H1 (cell line): ENCODE measurements at places on chromosomes 12 and 14.

GRCh38 chr14:70567791-70568190 lies 32.7 kb downstream of the MED6 start:
- no peaks in the 10 kb centered on the region; the same call in 1 of the 2 replicates for H3K4me1 ChIP-seq
- no peak overlapping the region for H3K4me3 ChIP-seq
- no peaks in the 10 kb centered on the region; the same call in none of the 2 replicates for H3K36me3 ChIP-seq
- peak; percentile 7 for DNase-seq
- H3K27ac ChIP-seq: no peak overlapping the region

DNA sequence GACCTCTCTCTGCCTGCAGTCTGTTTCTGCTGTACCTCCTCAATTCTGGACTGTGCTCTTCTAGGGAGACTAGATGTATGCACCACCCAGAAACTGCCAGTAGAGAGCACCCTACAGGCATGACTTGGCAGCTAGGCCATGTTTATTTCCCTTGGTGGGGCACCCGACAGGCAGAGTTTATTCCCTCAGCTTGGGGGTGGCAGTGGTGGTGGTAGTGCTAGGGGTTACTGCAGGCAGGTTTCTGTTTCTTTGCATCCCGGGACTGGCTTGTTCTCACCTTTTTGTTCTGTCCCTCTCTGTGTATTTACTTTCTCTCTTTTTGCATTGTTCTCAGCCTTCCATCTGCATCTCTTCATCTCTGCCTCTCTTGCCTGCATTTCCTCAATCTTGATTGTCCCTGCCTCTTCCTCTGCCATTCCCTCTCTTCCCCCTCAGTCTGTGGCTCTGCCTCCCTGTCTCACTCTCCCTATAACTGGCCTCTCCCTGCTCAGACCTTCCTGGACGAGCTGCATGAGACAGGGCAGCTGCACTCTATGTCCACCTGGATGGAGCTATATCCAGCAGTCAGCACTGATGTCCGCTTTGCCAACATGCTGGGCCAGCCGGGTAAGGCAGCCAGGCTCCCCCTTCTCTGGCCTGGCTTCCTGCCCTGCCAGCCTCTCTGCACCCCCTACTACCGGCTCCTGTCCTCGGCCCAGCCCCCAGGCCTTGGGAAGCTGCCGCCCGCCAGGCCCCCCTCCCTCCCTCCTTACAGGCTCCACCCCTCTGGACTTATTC lies 13.8 kb downstream of the PRPF40B start:
- H3K27me3 ChIP-seq: no peaks in the 10 kb centered on the region
- no peak overlapping the region; the same call in 1 of the 2 replicates for H3K27ac ChIP-seq
- no peak overlapping the region for H3K4me3 ChIP-seq
- no peaks in the 10 kb centered on the region for H3K36me3 ChIP-seq

GRCh38 chr12:121424624-121424975 lies 24.7 kb downstream of the RNF34 start:
- H3K4me3 ChIP-seq: no peak overlapping the region
- H3K27ac ChIP-seq: no peak overlapping the region
- no peaks in the 10 kb centered on the region for H3K4me1 ChIP-seq
- peaks cover 77% of the 10 kb centered on the region for H3K36me3 ChIP-seq
- no peak for DNase-seq
- no peaks in the 10 kb centered on the region for H3K27me3 ChIP-seq

DNA sequence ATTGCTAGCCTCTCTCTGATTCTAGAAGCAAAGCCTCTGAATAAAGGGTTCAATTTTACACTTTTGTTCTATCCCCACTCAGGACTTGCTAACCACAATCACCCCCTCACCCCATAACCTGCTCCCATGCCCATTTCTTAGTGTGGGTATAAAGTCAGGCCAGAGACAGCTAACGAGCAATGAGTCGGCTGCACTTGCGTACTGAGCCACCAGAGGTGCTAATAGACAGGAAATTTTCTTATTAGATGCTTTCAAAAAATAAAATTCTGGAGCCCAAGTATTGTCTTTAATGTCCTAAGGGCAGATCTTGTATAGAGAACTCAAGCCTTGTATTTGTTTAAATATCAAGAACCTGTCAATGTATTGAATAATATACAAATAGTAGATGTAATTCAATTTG lies 256.9 kb downstream of the SYT1 start:
- H3K4me1 ChIP-seq: no peaks in the 10 kb centered on the region
- no peaks in the 10 kb centered on the region for H3K27me3 ChIP-seq
- no peaks in the 10 kb centered on the region for H3K36me3 ChIP-seq
- DNase-seq: no peak
- no peak overlapping the region for H3K4me3 ChIP-seq
- no peak overlapping the region for H3K27ac ChIP-seq

GRCh38 chr14:102738373-102739189 lies 38.7 kb upstream of the TRAF3 start:
- H3K4me1 ChIP-seq: no peaks in the 10 kb centered on the region
- DNase-seq: no peak
- no peak overlapping the region for H3K4me3 ChIP-seq
- H3K27me3 ChIP-seq: no peaks in the 10 kb centered on the region
- no peaks in the 10 kb centered on the region for H3K36me3 ChIP-seq
- H3K27ac ChIP-seq: no peak overlapping the region

GRCh38 chr14:35814371-35815005 lies 5.4 kb upstream of the RALGAPA1 start:
- no peak overlapping the region for H3K27ac ChIP-seq
- no peak overlapping the region for H3K4me3 ChIP-seq
- no peaks in the 10 kb centered on the region for H3K27me3 ChIP-seq
- H3K36me3 ChIP-seq: no peaks in the 10 kb centered on the region
- DNase-seq: peak; percentile 91

GRCh38 chr12:4412465-4412864 lies 33.0 kb upstream of the FGF23 start:
- H3K27me3 ChIP-seq: no peaks in the 10 kb centered on the region
- no peaks in the 10 kb centered on the region for H3K36me3 ChIP-seq
- no peak for DNase-seq

DNA sequence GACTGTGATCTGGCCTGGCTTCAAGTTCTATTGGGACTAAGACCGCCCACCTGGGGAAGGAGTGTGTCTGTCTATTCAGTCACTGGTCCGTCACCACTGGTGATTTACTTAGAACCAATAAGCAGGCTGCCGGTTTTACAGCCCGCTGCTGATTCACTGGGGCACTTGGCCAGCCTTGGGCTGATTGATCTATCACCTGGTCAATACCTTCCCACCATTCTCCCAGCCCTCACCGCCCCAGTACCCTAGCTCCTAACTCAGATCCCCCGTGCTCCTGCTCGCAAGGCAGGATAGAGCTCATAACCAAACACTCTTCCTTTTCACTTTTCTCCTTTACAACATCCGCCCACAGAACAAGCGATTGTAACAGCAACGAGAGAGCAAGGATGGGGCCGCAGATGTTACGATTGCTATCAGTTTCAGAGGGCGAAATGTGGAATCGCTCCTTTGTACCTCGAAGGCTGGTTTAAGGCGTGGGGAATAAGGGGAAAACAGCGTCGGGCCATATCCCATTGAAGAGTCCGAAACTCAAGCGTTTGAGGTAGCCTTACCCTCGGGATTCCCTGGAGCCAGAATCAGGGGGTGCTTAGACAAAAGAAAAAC lies 672 bp downstream of the RDH11 start:
- H3K4me1 ChIP-seq: peaks cover 4% of the 10 kb centered on the region; the same call in 1 of the 2 replicates
- peaks cover 2% of the 10 kb centered on the region for H3K27me3 ChIP-seq
- peak overlapping the region; percentile 73 for H3K27ac ChIP-seq

DNA sequence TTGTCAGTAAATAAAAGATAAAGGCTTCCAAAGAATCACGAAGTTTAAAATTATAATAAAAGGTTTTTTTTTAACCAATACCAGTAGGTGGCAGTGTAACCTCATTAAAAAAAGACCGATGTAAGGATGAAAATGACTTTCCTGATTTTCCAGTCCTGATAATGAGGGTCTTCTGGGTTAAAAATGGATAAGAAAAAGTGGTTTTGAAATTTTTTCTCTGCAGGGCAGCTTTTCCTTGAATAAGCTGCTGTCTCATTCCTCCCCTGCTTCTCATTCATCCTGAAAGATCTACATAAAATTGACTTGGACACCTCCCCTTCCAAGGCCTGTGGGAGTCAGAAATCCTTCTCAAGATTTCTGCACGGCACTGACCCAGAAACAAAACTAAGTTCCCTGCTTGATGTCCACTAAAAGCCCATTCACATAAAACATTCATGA lies 58.9 kb upstream of the FBXO33 start:
- H3K4me1 ChIP-seq: 0 out of 2 replicates have a peak, but pooled peaks cover 3% of the 10 kb centered on the region
- peak; percentile 46 for DNase-seq
- no peaks in the 10 kb centered on the region for H3K27me3 ChIP-seq
- H3K36me3 ChIP-seq: no peaks in the 10 kb centered on the region

DNA sequence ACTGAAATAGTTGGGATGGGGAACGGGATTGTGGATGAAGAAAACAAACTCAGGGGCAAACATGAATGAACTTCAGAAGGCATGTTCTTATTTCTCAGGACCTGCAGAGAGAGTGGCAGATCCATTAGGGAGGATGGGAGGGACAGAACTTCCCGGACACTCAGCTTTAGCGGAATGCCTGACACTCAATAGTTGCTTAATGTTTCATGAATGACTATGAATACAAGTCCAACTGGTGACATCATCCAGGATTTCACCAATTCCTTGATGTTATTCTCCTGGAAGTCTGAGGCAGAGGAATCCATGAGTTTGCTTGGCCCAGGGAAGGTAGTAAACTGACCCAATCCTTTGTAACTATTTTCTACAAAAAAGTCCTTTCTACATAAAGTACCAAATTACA lies 37.8 kb upstream of the LRRC10 start:
- no peak overlapping the region for H3K27ac ChIP-seq
- no peak for DNase-seq
- H3K4me1 ChIP-seq: no peaks in the 10 kb centered on the region
- H3K27me3 ChIP-seq: no peaks in the 10 kb centered on the region
- H3K36me3 ChIP-seq: no peaks in the 10 kb centered on the region
- H3K4me3 ChIP-seq: no peak overlapping the region

DNA sequence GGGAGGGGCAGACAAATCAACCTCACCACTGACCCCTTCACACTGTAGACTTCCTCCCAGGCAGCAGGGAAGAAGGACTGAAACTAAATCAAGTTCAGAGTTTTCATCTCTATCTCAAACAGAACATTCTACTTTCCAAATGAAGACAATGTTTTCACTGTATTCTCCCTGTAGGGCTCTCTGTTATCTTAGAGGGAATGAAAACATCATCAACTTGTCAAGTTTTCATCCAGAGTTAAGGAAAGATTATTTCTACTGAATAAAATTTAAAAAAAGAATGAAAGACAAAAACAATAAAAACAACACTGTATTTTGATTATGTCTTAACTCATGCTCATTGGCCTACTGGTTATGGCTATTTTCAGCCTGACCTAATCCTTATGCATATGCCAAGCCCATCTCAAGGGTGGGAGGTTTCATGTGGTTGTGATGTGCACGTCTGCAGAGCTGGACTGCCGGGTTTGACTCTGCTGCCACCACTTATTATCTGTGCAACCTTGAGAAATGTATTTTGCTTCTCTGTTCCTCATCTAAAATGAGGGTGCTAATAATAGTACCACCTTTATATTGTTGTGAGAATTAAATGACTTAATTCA lies 152.0 kb upstream of the AVPR1A start:
- H3K4me3 ChIP-seq: no peak overlapping the region
- no peak overlapping the region for H3K27ac ChIP-seq
- H3K36me3 ChIP-seq: no peaks in the 10 kb centered on the region
- H3K4me1 ChIP-seq: no peaks in the 10 kb centered on the region; the same call in 1 of the 2 replicates
- no peaks in the 10 kb centered on the region for H3K27me3 ChIP-seq

GRCh38 chr14:62847168-62847567 lies 198.1 kb downstream of the KCNH5 start:
- H3K27me3 ChIP-seq: no peaks in the 10 kb centered on the region
- no peaks in the 10 kb centered on the region for H3K4me1 ChIP-seq
- no peak overlapping the region for H3K4me3 ChIP-seq
- DNase-seq: no peak
- H3K36me3 ChIP-seq: no peaks in the 10 kb centered on the region
- no peak overlapping the region for H3K27ac ChIP-seq

- no peak for DNase-seq
- H3K27ac ChIP-seq: no peak overlapping the region
- no peaks in the 10 kb centered on the region for H3K36me3 ChIP-seq
- H3K4me3 ChIP-seq: no peak overlapping the region
- no peaks in the 10 kb centered on the region for H3K4me1 ChIP-seq
- no peaks in the 10 kb centered on the region for H3K27me3 ChIP-seq
These were observed 19.6 kb downstream of the CHGA start for GRCh38 chr14:92942576-92942975.

- H3K4me3 ChIP-seq: no peak overlapping the region
- H3K36me3 ChIP-seq: no peaks in the 10 kb centered on the region
- no peak overlapping the region for H3K27ac ChIP-seq
- H3K27me3 ChIP-seq: no peaks in the 10 kb centered on the region
- no peaks in the 10 kb centered on the region for H3K4me1 ChIP-seq
- DNase-seq: no peak
These were observed 19.5 kb downstream of the KCNA5 start for GRCh38 chr12:5063149-5063548.

- H3K4me1 ChIP-seq: no peaks in the 10 kb centered on the region
- no peak for DNase-seq
- no peak overlapping the region for H3K27ac ChIP-seq
- H3K27me3 ChIP-seq: no peaks in the 10 kb centered on the region
These were observed 1340.9 kb upstream of the TMEM132C start for GRCh38 chr12:126926023-126926594.

GRCh38 chr12:13117029-13117428 lies 13.6 kb upstream of the GSG1 start:
- H3K36me3 ChIP-seq: no peaks in the 10 kb centered on the region
- peaks cover 6% of the 10 kb centered on the region for H3K4me1 ChIP-seq
- H3K27ac ChIP-seq: no peak overlapping the region
